ENCODE measurements at places on chromosomes 6 and 20.

DNA sequence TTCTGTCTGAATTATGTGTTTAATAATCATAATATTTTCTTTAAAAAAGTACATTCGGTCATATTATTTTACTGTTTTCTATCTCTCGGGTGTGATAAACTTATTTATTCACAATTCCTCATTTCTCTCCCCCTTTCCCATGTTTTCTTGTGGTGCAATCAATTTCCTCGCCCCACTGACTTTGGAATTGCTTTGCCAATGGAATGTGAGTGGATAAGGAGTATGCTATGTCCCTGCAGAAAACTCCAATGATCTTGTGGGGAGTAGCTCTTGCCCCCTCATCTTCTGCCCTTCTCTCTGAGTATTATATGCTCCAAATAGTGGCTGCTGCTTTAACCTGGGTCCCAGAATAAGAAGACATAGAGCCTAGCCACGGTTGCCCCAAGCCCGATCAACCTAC lies 64.1 kb downstream of the HMGN3 start:
- DNase-seq = no peak

- DNase-seq = no peak
Measured at GRCh38 chr20:23344336-23344735, 6.3 kb upstream of the NXT1 start.

- no peak for DNase-seq
Measured at GRCh38 chr6:17589406-17590096, 10.6 kb upstream of the FAM8A1 start.

DNA sequence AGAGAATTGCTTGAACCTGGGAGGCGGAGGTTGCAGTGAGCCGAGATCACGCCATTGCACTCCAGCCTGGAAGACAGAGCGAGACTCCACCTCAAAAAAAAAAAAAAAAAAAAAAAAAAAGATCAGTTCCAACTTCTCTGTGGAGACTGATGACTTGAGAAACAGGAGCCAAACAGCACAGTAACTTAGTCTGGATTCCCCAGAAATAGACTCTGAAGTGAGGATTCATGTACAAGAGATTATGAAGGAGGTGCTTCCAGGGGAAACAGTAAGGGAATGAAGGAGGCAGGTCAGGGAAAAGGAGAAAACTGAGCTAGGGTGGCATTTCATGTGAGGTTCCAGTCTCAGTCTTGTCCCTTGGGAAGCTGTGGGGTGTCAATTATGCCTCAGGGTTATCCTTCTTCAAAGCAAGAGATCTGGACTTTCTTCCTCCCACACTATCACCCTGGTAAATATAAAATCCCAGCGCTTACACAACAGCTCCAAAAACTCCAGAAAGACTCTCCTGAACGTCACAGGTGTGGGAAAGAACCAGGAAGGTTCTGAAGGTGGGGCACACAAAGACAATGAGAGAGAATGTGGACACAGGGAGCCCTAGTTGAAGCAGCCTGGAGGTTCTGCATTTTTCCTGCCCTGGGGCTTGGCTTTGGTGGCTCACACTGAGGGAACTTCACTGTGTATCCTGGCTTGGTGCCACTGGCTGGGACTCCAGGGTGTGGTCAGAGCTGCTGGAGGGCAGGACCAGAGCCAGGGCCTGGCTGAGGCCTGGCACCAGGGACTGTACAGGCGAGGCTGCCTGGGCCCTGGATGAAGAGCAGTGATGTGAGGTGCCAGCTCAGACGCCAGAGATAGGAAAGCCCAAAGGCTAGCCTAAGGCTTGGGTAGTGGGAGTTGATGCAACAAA lies 46.8 kb downstream of the PCNA start:
- no peak for DNase-seq

DNA sequence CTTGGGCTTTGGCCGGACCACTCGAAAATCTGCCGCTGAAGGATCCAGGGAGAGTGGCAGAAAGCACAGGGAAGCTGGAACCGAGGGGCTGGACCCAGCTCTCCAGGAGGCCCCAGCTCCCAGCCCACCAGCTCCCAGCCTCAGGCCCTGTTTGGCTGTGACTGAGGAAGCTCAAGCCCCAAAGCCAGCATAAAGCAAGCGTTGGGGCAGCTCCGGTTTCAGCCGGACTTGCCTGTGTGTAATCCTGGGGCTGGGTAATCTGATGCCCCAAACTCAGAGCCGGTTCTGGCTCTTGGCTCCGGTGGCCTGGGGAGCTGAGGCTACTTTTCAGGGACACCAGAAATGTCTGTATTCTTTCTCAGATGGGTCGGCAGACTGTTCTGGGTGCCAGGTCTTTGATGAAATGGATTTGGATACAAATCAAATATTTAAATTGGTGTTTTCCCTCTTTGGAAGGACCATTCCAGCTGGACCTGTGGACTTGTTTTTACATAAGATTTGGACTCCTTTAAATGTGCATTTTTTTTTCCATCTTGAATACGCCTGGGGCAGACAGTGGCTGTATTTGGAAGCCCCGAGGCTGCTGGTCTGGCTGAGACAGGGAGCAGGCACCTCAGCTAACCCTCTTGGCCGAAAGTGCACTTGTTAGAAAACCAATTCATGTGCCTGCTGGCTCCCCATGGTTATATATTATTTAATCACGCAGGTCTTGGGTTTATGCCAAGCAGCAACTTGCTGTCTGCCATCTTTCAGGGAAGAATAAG lies 29.7 kb downstream of the RPP40 start:
- no peak for DNase-seq

DNA sequence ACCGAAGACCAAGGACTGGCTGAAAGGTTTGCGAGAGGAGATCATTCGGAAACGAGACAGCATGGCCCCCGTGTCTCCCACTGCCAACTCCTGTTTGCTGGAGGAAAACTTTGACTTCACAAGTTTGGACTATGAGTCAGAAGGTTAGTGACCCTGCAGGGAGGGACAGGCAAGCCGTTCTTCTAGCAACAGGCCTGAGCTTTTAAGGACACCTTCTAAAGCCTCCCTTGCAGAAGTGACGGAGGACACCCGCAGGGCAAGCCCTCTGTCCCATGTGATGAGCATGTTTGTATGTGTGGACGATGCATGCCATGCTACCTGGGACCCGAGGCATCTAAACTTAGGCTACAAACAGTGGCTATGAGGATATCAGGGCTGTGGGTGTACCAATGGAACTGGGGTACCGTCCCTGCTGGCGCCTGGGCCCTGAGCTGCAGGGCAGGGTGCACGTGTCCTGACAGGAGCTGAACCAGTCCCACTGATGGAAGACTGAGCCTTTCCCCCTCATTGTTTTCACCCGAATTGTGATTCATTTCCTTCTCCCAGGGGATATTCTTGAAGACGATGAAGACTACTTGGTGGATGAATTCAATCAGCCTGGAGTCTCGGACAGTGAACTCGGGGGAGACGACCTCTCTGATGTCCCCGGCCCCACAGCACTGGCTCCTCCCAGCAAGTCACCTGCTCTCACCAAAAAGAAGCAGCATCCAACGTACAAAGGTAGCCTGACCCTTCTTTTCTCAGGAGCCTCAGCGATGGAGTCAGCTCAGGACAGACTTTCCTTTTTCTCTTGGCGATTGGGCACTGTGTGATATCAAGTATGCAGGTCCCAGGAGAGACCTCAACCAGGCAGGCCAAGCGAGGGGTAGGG lies 84.4 kb downstream of the SERAC1 start:
- DNase-seq = no peak

DNA sequence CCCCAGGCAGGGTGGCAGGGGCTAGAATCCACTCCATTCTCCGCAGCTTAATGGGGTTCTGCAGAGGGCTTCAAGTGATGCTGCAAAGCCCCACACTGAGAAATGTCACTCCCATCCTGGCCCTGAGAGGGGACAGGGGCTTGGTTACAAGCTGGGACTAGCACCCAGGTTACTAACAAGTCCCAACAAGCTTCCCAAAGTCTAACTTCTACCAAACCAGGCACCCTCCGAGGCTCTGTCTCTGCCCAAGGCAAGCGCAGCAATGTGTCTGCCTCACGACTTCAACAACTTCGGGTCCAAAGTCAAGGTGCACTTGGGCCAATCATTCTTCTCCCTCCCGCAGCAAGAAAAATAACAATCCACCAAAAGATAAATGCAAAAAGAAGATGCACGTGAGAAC lies 45.6 kb downstream of the NFATC2 start:
- no peak for DNase-seq

GRCh38 chr6:158688860-158689259 lies 39.0 kb downstream of the SYTL3 start:
- DNase-seq = no peak

DNA sequence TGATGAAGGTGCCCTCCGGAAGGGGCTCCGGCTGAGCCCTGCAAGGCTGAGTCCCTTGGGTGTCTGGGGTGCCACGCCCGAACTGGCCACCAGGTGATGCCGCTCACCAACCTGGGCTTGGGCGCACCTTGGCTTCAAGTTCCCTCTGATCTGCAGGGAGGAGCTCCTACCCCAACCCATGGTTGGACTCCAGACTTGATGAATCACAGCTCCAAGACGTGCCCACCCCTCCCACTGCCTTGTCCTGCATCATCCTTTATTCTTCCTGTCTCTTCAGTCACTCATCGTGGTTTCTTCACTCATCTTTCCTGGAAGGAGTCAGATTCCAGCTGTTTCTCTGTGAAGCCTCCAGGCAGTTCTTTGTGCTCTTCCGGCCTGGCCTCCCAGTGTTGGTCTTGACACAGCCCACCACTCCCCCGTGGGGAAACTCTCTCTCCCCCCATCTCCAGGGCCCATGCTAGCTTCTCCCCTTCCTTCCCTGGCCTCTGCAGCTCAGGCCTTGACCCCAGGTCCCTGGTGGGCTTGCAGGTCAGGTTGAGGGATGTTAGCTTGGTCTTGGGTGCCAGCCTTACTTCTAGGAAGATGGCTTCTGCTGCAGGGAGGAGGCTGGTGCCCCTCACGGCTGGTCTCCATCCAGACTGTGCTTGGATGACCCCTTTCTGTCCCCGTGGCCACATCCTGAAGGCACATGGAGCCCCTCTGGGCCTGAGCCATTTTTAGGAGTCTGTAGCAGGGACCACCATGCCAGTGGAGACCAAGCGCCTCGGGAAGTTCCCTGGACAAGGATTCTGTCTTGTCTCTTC lies 2.6 kb upstream of the ZBP1 start:
- DNase-seq = peak; percentile 66

- no peak for DNase-seq
Measured at GRCh38 chr6:125363824-125364165, 62.0 kb upstream of the HDDC2 start.

- no peak for DNase-seq
Measured at GRCh38 chr20:43901296-43901695, 13.4 kb upstream of the TOX2 start.

DNA sequence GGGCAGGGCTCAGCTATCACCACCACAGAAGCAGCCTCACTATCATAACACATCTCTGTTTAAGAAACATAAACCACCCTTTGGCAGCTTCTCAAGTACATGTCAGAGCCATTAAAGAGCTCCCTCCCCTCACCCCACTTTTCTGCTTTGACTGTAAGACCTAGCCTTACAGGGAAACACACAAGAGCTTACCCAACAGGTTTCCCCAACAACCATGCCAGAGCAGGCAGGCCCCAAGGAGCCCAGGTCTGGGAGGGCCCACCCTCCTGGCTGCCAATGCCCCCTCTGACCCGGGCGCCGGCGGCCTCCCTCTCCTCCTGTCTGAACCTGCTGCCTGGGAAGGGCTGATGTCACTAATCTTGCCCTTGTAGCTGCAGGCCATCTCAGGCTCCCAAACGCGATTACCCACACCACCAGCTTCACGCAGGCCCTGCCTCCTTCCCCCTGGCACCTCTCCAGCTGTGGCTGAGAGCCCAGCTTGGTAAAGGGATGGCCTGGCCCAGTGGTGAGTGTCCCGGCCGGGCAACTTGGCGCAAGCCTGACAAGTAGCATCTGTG lies 402.0 kb downstream of the MAFB start:
- no peak for DNase-seq

GRCh38 chr20:2523919-2524708 lies 12.3 kb upstream of the TMC2 start:
- DNase-seq = peak; percentile 90

DNA sequence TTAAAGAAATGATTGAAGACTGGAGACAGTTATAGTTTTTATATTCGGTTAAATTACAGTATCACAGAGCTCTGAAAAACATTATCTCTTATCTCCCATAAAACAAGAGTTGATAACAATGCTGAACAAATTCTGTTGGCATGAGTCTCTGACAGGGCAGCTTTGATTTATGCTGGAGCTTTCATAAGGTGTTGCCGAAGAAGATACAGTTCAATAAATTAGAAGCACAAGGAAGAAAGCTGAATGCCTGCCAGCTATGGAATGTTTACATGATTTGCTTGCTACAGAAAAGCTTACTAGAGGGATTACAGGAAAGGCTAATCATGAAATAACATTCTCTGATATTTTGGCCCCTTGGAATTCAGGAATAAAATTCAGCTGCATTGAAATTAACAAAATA lies 431.9 kb upstream of the GJE1 start:
- DNase-seq = no peak

GRCh38 chr6:36130667-36131510 lies 576 bp downstream of the MAPK13 start:
- peak; percentile 46 for DNase-seq

DNA sequence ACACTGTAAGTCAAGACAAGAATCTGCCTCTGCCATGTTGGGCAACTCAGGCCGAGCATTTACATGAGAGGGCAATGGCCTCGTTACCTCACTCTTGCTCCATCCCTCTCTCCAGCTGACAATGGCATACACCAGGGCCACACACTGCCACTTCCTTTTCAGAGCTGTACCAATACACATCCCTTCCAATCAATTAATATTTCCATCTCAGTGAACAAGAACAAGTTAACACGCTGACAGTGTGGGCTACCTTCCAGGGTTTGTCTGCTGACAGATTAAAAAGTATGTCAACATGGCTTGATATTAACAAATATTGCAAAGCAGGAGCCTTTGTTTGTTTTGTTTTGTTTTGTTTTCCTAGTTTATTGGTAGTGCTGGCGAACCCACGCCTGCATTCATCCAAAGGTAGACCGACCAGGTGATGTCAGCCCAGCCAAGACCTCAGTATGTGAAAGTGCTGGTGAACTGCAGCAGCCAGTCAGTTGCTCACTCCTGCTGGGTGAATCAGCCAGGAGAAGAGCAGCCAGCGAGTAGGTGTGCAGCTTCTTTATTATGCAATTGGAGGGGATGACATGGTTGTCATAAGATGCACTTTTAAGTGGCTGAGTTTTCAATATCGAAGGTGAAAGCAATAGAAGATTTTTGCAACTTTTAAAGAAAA lies 487.3 kb upstream of the JARID2 start:
- DNase-seq = no peak

GRCh38 chr20:10115021-10115420 lies 80.2 kb downstream of the ANKEF1 start:
- DNase-seq = no peak

- DNase-seq = no peak
Measured at GRCh38 chr6:32845384-32845884, 1.6 kb upstream of the PSMB8 start.

DNA sequence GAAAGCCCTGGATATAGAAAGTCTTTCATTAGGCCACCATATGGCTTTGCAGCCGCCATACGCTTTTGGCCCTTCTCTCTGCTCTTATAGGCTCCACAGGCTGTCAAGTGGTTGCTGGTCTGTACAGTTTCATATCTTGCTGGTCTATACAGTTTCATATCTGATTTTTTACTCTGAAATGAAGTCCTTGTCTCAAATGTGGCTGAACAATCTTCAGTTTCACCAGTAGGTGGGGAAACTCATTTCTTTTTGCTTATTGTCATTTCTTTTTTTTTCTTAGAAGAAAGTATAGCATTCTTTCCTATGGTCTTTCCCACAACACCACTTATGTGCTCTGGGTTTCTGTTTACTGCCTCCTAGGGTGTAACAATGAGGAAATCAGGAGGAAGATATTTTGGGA lies 771.4 kb upstream of the MMS22L start:
- DNase-seq = no peak
